ENCODE measurements at places on chromosomes 12 and 14. TPM values are rescaled to one million over a fixed set of nuclear protein-coding genes. Genes with fewer than 3 reads are reported as not detected.

- no peaks in the 10 kb centered on the region for H3K27me3 ChIP-seq
- H3K4me1 ChIP-seq: peaks cover 6% of the 10 kb centered on the region
- H3K36me3 ChIP-seq: no peaks in the 10 kb centered on the region
- no peak overlapping the region for H3K4me3 ChIP-seq
- no peak for DNase-seq
- H3K27ac ChIP-seq: no peak overlapping the region
These were observed 16.0 kb upstream of the FBLN5 start for GRCh38 chr14:91963465-91963864.

DNA sequence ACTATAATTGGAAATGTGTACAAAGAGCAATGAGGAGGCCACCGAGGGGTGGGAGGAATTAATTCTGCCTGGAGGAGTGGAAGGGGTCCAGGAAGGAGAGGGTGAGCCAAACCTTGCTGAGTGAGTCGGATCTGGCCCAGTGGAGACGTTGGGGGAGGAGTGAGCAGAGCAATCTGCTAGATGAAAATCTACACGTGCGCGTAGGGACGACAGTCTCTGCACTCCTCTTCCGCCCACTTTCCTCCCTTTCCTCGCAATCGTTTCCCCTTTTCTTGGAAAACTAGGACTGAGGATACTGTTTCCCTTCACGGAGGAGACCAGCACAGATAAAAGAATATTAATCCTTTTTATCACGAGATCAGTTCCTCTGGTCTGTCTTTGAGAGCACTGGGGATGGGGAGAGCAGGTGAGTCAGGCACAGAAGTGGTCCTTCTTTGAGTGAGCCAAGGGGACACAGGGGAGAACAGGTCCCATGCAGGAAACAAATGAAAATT is 2.9 kb upstream of the NAB2 start:
- peak overlapping the region; percentile 97 for H3K27ac ChIP-seq
- no peaks in the 10 kb centered on the region for H3K27me3 ChIP-seq
- peaks cover 26% of the 10 kb centered on the region for H3K4me1 ChIP-seq
- H3K4me3 ChIP-seq: peak overlapping the region; percentile 90
- no peaks in the 10 kb centered on the region for H3K36me3 ChIP-seq

DNA sequence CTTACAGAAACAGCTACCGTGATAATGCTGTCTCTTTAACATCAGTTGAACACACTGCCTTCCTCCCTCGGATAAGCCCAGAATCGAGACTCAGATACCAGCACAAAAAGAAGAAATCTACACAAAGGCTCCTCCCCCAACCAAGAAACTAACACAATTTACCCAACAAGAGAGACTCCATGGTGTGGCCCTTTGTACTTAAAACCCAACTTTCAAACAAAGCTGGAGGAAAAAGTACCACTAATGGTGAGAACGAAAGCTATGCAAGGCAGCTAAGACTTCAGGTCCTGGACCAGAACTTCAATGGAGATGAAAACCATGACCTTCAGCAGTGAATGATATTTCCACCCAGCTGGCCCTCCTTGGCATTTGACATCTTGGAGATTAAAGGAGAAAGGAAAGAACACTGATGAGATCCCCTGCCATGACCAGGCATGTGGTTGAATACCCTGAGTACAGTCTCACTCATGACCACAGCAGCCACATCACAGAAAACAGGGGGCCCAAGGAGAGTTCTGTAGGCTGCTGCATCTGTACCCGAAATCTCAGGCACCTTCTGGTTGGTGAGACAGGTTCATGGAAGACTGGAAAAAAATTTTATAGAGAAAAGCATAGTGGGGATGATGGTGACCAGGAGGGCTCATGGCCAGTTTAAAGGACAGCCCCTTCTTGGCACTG is 36.7 kb downstream of the RBM19 start:
- H3K36me3 ChIP-seq: peaks cover 59% of the 10 kb centered on the region
- no peak for DNase-seq
- no peaks in the 10 kb centered on the region for H3K4me1 ChIP-seq
- no peaks in the 10 kb centered on the region for H3K27me3 ChIP-seq

KLRB1 gene
- total RNA-seq: 63.2 TPM

SSPN gene
- not detected for total RNA-seq

CLEC4D gene
- total RNA-seq: not detected

DNA sequence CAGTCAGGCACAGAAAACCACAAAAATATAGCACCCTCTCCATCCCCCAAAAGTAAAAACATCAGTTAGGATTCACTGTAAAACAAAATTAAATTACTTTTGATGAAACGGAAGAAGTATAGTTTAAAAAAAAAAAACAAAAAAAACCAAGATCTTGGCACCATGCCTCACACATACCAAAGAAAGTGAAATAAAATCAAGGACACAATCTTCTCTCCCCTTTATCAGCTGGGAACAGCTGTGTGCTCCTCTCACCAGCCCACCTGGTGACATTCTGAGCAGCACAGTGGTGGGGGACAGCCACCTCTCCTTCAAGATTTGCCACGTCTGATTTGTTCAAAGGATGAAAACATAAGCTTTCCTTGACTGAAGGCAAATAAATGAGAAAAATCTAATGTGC is 55.5 kb downstream of the ESR2 start:
- H3K36me3 ChIP-seq: no peaks in the 10 kb centered on the region
- H3K27me3 ChIP-seq: no peaks in the 10 kb centered on the region
- H3K4me3 ChIP-seq: no peak overlapping the region
- no peaks in the 10 kb centered on the region for H3K4me1 ChIP-seq
- DNase-seq: no peak

SLC8A3 gene
- total RNA-seq: not detected

IFT81 gene
- 1.3 TPM for total RNA-seq

MAP1LC3B2 gene
- total RNA-seq: 2.9 TPM

PCED1B gene
- 44.3 TPM for total RNA-seq

- H3K27me3 ChIP-seq: no peaks in the 10 kb centered on the region
- no peak overlapping the region for H3K27ac ChIP-seq
- H3K36me3 ChIP-seq: no peaks in the 10 kb centered on the region
- no peaks in the 10 kb centered on the region for H3K4me1 ChIP-seq
- DNase-seq: no peak
These were observed 51.9 kb downstream of the GALNT8 start for GRCh38 chr12:4771960-4772566.

GRCh38 chr12:87160848-87161601 is 868.2 kb downstream of the C12orf50 start:
- H3K4me1 ChIP-seq: no peaks in the 10 kb centered on the region
- H3K4me3 ChIP-seq: no peak overlapping the region
- no peaks in the 10 kb centered on the region for H3K27me3 ChIP-seq
- H3K27ac ChIP-seq: no peak overlapping the region
- no peak for DNase-seq

DNA sequence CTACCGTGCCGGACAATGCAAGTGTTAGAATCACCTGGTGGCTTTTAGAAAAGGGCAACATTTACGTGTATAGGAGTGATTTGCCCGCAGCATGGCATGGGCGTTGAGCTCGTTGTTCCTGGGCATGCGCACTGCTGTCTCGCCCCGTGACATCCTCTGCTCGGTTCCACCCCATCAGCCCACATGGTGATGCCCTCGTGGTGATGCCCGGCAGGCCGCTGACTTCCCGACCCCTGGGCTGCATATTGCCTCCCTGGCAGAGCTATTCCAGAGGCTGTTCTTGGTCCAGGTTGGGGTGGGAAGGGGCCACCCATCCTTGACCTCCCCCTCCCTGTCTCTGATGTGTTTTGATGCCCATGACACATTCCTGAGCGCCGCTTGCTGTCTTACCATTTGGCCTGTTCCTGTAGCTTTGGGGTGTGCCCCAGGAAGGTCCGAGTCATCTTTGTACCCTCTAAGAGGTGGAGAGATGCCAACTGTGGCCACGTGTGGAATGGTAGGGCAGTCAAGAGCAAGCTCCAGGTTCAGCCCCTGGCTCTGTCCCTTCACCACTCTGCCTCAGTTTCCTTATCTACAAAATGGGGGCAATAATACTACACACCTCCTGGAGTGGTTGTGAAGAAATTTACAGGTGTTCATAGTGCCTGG is 4.8 kb downstream of the HIP1R start:
- H3K4me3 ChIP-seq: no peak overlapping the region
- peaks cover 21% of the 10 kb centered on the region for H3K4me1 ChIP-seq
- no peak overlapping the region for H3K27ac ChIP-seq
- DNase-seq: no peak

Measured in CD4-positive, alpha-beta memory T cell (primary cell).